Stimulated activated CD4-positive, alpha-beta T cell treated with anti-CD3 and anti-CD28 coated beads, Interleukin-12 subunit alpha, Interleukin-12 subunit beta, amount 100 ng/mL, for 24 hours (primary cell): ENCODE measurements at places on chromosomes 11 and 22.

DNA sequence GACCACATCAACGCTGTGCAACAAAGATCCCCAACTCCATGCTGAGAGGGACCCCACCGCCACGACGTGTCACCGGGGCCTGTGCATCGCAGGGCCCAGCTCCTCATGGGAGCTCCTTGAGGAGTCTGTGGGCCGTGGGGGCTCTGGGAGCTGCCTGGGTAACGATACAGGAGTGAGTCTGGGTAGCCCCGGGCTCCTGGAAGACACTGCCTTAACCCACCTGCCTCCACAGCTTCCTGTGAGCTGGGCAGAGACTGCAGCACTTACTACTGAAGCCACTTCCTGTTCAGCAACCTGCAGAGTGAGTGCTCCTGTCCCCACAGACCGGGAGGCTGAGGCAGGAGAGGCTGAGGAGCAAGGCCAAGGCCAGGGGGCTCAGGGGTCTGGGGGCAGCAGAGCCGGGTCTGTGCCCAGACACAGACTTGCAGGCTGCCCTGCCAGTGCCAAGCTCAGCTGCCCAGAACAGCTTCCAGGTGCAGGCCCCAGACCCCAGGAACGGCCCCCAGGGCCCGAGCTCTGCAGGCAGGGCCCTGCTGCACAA is 226.7 kb downstream of the BRD1 start:
- no peak for DNase-seq

DNA sequence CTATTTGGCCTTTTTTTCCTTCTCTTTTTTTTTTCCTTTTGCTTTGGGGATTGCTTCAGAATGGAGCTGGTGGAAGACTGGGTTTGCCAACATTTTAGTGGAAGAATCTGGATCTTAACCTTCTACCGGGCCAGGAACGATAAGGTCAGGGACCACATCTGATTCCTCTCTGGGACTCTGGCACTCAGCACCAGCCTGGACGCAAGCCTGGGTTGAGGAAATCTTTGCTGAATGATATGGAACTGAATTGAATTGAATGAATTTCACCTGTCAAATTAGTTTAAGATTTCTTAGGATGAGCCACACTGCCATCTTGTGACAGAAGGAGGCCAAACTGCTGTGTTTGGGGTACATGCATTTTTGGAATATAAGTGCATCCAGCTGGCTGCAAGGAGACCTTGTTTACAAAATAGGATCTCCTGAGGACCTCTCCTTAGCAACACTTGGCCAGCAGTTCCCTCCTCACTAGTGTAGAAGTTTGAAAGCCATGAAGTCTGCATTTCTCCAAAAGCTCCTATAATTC is 30.4 kb downstream of the TPBGL start:
- DNase-seq: no peak

DNA sequence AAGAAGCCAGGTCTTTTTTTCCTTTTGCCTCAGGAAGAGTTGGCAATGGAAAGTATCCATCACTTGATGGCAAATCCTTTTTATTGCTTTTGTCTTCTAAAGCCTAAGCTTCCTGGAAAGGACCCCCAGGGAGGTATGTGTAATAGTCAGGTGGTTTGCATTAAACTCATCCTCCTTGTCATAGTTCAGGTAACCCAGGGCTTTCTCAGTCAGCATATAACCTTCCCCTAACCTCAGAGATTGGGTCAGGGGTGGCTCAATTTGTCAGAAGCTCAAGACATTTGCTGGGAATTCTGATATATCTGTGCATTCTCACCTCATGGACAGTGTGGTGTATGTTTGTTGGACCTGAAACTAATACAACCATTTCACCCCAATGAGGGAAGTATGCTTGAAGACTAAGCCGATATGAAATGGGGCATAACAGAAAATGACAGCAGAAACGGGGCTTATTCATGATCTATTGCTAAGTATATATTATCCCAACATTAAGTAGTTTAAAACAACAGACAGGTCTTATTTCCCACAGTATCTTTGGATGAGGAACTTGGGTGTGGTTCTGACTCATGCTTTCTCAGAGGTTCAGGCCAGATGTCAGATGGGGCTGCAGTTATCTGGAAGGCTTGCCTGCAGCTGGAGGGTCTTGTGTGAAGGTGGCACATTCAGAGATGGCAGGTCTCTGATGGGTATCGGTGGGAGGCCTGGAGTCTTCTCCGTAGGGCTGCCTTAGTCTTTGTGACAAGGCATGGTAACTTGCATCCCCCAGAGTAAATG is 135.8 kb upstream of the SPON1 start:
- DNase-seq: no peak

DNA sequence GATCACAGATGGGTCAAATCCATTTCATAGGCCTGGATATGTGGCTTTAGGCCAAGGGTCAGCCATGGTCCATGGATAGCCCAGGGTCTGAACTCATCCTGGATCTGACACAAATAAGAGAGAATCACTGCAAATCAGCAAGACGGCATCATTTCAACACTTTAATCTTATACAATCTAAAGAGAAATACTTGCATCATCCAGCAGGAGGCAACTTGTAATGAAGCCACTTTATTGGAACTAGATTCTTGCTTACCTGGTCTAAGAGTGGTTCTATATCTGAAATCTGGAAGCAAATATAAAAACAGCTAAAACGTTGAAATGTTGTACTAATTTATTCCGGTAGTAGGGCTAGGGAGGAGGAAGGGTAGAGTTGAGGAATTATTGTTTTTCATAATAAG is 870.1 kb downstream of the JRKL start:
- DNase-seq: no peak

GRCh38 chr11:127006311-127006710 is 5.7 kb upstream of the KIRREL3 start:
- no peak for DNase-seq

- DNase-seq: no peak
Observed at GRCh38 chr22:45598596-45599217, 72.9 kb upstream of the ATXN10 start.
